ENCODE measurements at places on chromosomes 5 and 9. TPM values are rescaled to one million over a fixed set of nuclear protein-coding genes. Genes with fewer than 3 reads are reported as not detected.

DNA sequence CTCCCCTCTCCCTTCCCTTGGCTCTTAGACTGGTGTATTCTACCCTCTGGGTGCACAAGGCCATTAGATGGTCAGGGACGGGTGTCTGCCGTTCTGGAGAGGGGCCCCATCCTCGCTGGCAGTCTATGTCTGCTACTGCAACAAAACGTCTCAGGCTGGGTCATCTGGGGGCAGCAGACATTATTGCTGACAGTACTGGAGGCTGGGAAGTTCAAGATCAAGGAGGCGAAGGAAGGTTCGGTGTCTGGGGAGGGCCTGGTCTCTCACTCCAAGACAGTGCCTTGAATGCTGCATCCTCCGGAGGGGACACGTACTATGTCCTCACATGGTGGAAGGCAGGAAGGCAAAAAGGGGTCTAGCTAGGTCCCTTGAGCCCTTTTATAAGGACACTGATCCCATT lies 93.4 kb upstream of the COL5A1 start:
- no peaks in the 10 kb centered on the region for H3K36me3 ChIP-seq
- no peaks in the 10 kb centered on the region for H3K27me3 ChIP-seq
- no peaks in the 10 kb centered on the region for H3K4me1 ChIP-seq

GRCh38 chr5:14741801-14742440 lies 77.4 kb downstream of the OTULIN start:
- no peak overlapping the region for H3K4me3 ChIP-seq
- H3K27ac ChIP-seq, result no peak overlapping the region
- no peak for DNase-seq
- no peaks in the 10 kb centered on the region for H3K36me3 ChIP-seq
- H3K4me1 ChIP-seq, result no peaks in the 10 kb centered on the region

DNA sequence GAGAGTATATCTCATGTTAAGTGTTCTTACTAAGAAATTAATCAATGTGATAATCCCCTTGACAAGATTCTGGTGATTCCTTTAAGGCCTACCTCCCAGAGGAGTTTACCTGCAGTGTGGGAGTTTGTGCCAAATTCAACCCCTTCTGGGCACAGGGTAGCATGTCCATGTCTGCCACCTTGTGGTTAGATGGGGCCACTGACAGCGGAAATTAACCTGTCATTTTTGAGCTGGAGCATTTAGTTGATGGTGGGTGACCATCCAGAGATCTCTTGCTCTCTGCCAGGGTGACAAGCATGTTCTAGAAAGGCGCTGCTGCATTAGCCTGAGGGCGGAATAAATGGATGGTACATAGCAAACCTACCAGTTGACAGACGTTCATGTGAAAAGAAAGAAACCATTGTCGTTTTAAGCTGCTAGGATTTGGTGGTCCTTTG lies 132.2 kb downstream of the FBXO4 start:
- no peaks in the 10 kb centered on the region for H3K27me3 ChIP-seq
- no peaks in the 10 kb centered on the region for H3K36me3 ChIP-seq

GRCh38 chr9:78212868-78213267 lies 23.0 kb upstream of the CEP78 start:
- H3K4me3 ChIP-seq, result no peak overlapping the region
- DNase-seq, result no peak
- no peaks in the 10 kb centered on the region for H3K27me3 ChIP-seq

DNA sequence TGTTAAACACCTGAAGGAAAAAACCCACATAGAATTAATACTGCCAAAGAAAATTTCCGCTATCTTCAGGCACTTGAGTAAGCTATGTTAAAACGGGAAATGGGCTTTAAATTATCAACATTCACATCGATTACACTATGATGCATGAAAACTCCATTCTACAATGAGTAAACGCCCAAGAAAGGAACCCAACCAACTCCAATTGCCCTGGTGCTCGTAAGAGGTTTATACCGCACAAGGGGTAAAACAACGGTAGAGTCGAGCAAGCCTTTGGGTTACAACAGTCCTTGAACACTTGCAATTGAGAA lies 1.0 kb downstream of the AGTPBP1 start:
- no peak for DNase-seq
- H3K4me3 ChIP-seq, result peak overlapping the region; percentile 86
- H3K36me3 ChIP-seq, result no peaks in the 10 kb centered on the region
- H3K4me1 ChIP-seq, result no peaks in the 10 kb centered on the region
- no peaks in the 10 kb centered on the region for H3K27me3 ChIP-seq
- H3K27ac ChIP-seq, result peak overlapping the region; percentile 0

GRCh38 chr5:50435168-50435567 lies 5.9 kb downstream of the EMB start:
- DNase-seq, result no peak
- H3K4me3 ChIP-seq, result no peak overlapping the region
- H3K4me1 ChIP-seq, result no peaks in the 10 kb centered on the region
- H3K27ac ChIP-seq, result no peak overlapping the region
- H3K36me3 ChIP-seq, result no peaks in the 10 kb centered on the region

DNA sequence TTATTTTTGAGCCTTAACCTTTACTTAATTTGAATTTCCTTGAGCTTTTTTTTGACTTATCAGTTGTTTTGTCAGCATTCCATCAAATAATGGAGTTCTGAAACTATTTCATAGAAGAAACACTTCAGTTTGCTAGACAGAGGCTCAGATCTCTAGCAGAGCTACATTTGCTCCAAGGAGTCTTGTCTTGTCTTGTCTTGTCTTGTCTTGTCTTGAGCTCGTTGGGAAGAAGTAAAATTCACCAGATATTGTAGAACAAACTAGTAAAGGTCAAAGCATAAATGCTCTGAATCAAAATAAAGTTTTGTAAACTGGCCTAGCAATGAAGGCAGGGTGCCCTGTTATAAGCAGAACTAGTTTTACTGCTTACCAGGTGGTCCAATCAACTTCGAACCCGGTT lies 33.5 kb downstream of the RAB24 start:
- H3K36me3 ChIP-seq, result peaks cover 9% of the 10 kb centered on the region
- no peak overlapping the region for H3K27ac ChIP-seq
- DNase-seq, result no peak
- no peak overlapping the region for H3K4me3 ChIP-seq
- no peaks in the 10 kb centered on the region for H3K27me3 ChIP-seq

C5orf58 gene
- total RNA-seq, result not detected

FYB1 gene
- total RNA-seq, result 45.8 TPM

CCL27 gene
- not detected for total RNA-seq

LECT2 gene
- not detected for total RNA-seq
